ENCODE measurements at places on chromosomes 2 and 18. TPM values are rescaled to one million over a fixed set of nuclear protein-coding genes. Genes with fewer than 3 reads are reported as not detected.

- DNase-seq = no peak
Observed at GRCh38 chr2:214203744-214204289, 207.0 kb upstream of the VWC2L start.

DNA sequence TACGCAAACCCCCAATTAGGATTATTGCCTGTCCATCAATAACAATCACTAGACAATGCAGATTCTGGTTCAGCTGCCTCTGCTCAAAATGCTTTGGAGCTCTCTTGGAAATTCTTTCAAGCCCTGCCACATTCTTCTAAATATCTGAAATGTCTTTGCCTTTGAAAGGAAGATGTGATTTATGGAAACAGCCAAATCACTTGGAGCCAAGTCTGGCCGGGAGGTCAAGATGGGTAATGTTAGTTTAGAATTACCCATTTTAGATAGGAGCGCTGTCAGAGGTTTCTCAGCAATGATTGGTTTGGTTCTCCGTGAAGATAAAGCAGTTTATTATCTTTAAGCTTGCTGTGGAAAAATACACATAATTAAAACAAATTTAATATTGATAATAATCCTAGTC lies 306.7 kb downstream of the SETBP1 start:
- DNase-seq = no peak

GRCh38 chr2:28688818-28689217 lies 62.8 kb upstream of the PPP1CB start:
- no peak for DNase-seq

DNA sequence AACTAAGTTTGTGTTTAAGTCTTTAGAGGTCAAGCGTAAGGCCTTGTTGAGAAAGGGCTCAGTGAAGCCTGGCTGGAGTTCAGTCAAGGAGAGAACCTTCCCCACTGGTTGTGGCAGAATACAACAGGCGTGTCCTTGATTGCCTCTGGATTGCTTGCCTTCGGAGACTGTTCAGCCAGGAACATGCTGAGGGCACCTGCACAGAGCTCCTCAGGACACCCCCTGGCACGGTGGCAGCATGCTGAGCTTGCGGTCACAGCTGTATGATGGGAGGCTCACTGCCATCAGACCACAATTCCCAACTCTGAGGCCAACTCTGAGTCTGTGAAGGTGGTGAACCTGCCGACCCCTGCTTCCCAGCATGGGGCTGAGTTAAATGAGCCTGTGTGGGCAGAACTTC lies 130.0 kb downstream of the LPIN1 start:
- DNase-seq = no peak

DNA sequence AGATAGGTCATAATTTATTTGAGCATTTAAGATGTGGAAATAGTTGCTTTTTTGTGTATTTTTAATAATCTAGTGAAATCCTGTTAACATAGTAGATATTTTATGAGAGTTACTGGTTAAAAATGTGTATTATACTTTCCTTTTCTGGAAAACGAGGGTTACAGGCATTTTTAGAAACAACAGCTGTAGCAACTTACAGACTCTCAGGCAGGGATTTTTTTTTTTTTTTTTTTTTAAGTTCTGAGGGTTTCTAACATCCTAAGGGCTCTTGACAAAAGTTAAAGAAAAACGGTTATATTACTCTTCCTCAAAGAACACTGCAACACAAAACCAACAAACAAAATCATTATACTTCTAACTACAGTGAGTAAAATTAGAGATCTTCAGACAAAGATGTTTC lies 205.9 kb downstream of the ACKR3 start:
- no peak for DNase-seq

GRCh38 chr18:21934766-21935015 lies 194.1 kb downstream of the MIB1 start:
- no peak for DNase-seq

- DNase-seq = no peak
Observed at GRCh38 chr2:200172944-200173581, 133.4 kb upstream of the SPATS2L start.

The NPHP1 gene
- 1.4 TPM for total RNA-seq

The NPPC gene
- total RNA-seq = 3.5 TPM

The STPG4 gene
- not detected for total RNA-seq
